ENCODE measurements at places on chromosomes 11 and 22.

DNA sequence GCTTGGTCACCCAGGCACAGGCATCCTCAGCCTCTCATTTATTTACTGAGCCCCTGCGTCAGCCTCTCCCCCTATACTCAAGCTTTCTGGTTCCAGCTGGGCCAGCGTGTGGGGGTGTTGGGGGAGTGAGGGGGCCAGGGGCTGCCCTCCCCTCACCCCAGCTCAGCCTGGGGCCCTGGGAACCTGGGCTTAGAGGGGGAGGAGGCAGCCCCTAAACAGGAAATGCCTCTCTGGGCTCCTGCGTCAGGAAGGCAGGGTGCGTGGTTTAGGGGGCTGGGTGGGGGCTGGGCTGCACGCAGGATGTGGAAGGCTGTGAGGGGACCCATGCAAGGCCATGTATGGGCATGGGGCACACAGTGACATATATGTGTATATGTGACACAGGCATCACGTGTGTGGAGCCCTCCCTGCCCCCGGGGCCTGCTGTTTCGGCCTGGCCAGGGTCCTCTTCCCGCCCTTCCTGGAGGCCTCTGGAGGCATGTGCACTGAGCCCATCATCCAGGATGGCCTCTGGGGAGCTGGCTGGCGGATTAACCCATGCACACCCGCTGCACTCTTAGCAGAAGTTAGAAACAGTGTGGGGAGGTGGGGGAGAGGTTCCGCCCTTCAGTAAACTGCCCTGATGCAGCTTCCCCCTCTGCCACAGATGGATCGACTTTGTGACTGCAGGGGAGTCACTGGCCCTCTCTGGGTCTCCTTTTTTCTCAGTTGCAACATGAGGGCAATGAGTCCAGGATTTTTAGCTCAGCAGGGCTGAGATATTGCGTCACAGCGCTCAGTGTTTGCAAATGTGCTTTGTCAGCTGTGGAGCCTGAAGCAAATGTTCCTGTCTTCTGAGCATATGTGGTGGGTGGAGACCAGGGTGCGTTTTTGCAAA is 1.1 kb upstream of the CD248 start:
- no peak for DNase-seq

DNA sequence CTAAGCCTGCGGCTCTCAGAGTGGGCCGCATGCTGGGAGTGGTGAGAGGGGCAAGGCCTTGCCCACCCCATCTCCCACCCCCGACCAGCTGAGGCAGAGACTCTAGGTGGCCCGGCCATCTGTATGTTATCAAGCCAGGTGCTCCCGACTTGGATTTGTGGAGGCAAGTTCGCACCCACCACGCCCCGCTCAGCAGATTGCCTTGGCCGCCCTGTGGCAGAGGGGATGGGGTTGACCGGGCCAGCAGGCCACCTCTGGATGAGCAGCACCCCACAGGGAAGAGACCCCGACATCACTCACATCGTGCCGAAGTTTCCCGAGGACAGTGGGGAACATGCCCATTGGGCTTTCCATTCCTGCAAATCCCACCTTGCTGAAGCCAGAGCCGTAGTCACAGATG is 40.8 kb downstream of the DHCR7 start:
- no peak for DNase-seq

- no peak for DNase-seq
Measured at GRCh38 chr11:73991471-73992006, 8.9 kb upstream of the UCP2 start.

DNA sequence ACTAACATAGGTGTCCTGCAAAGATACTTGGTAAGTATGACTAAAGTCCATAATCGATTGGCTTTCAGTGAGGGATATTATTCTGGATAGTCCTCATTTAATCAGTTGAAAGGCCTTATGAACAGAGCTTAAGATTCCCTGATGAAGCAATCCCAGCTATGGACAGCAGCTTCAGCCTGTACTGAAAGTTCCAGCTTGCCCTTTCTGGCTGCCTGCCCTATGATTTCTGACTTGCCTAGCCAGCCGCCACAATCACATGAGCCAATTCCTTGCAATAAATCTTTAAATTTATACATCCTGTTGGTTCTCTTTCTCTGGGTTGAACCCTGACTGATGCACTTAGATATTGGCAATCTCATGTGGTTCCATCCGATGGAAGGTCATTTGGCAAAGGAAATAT is 759.0 kb upstream of the API5 start:
- no peak for DNase-seq

GRCh38 chr22:31124290-31124689 is 1.5 kb downstream of the INPP5J start:
- no peak for DNase-seq

DNA sequence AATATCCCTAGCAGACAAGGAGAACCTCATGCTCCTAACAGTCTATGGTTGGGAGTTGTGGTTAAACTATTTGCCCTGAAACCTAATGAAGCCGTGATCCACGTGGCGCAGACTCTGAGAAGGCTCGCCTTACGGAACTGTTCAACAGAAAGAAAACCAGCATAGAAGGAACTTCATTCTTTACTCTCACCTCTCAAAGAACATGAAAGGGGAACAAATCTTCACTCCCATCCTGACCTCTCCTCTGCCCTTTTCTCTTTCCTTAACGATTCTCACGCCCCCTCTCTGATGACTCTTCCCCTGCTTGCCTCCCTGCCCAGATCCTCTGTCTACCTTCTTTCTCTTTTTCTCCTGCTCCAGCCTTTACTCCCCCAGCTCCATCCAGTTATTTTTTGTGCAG is 54.2 kb downstream of the IRAG1 start:
- DNase-seq = no peak

- DNase-seq = no peak
Measured at GRCh38 chr22:50621356-50621880, 6.5 kb downstream of the ARSA start.

DNA sequence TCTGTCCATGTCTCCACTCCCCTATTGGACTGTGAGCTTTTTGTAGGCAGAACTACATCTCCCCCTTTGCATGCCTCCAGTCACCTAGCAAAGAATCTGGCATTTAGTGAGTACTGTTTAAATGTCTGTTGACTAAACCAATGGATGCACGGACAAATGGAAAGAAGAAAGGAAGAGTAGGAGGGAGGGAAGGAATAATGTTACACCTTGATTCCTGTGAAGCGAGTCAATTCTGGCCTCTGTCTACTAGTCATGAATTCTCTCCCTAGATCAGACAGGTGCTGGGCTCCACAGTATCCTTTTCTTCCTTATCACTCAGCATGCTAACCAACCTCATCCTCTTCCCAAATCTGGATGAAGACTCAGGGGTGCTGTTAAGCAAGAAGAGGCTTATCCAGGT is 33.6 kb downstream of the GALNT18 start:
- DNase-seq = no peak

DNA sequence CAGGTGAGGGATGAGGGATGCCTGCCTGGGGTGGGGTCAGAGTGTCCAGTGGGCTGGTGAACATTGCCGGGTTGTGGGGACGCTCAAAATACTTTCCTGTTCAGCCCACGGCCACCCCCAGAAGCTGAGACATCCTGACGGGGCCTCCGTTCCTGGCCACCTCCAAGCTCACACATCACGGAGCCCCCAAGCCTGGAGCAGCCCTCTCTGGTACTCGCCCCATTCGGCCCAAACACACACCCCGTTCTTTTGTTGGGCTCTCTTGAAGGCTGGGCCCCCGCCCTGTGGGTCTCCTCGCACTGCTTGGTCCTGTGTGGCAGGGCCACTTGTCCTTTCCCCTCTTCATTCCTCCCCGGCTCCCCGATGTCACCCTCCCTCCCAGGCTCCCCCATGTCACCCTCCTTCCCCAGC is 442.6 kb downstream of the TBC1D22A start:
- no peak for DNase-seq

GRCh38 chr11:14727215-14727614 is 83.6 kb downstream of the PDE3B start:
- no peak for DNase-seq

Measured in NCI-H187 (cell line).